ENCODE measurements at places on chromosomes 6 and 20. TPM values are rescaled to one million over a fixed set of nuclear protein-coding genes. Genes with fewer than 3 reads are reported as not detected.

GPX5 gene
- total RNA-seq: not detected

DNA sequence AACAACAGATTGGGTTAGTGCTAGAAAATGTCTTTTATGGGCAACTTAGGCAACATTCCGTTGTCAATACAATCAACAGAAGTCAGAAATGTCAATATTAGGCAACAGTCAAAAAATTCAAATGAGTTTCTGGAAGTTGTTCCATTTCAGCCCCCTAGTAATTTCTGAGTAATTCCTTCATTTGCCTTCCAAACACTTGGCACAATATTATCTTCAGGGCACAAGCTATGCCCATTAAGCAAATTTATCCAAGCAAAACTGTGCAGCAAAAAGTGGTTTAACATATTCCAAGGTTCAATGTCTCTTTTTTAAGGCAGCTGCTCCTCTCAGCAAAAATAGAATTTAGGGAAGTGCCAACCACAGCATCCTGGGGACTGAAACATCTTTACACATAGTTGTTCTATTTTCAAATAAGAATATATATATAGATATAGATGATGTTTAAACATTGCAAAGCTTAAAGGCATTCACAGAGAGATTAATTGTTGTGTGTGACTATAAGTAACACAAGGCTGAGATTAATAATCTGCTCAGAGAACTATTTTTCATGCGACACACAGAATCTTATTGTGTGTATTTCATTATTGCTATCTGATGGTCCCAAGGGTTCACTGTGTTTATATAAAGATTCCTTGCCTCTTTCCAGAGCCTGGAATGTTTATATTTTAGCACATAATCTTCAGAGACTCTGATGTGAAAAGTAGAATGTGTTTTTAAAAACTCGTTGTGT is 75.2 kb upstream of the ADTRP start:
- DNase-seq: no peak
- peaks cover 12% of the 10 kb centered on the region for H3K4me1 ChIP-seq
- H3K27me3 ChIP-seq: no peaks in the 10 kb centered on the region
- H3K4me3 ChIP-seq: no peak overlapping the region
- no peak overlapping the region for H3K27ac ChIP-seq

MAFB gene
- 0.39 TPM for total RNA-seq

DNA sequence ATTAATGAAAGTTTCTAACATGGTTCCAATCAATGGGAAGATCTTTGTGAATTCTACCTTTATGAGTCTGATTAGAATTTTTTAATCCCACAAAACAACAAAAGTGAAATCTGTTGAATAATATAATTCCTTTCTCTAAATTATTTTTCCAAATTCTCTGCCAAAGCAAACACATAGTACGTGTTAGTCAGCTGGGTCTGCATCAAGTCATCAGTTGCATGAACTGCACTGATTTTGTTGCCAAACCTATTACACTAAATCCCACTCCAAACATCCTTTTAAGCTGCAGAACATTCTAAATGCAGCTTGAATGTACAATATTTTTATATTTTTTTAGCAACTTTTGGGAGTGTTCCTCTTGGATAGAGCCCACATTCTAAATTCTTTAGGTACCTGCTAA is 199.0 kb upstream of the HSF2 start:
- H3K27ac ChIP-seq: no peak overlapping the region
- no peaks in the 10 kb centered on the region for H3K27me3 ChIP-seq
- no peaks in the 10 kb centered on the region for H3K4me1 ChIP-seq
- no peak for DNase-seq

DNA sequence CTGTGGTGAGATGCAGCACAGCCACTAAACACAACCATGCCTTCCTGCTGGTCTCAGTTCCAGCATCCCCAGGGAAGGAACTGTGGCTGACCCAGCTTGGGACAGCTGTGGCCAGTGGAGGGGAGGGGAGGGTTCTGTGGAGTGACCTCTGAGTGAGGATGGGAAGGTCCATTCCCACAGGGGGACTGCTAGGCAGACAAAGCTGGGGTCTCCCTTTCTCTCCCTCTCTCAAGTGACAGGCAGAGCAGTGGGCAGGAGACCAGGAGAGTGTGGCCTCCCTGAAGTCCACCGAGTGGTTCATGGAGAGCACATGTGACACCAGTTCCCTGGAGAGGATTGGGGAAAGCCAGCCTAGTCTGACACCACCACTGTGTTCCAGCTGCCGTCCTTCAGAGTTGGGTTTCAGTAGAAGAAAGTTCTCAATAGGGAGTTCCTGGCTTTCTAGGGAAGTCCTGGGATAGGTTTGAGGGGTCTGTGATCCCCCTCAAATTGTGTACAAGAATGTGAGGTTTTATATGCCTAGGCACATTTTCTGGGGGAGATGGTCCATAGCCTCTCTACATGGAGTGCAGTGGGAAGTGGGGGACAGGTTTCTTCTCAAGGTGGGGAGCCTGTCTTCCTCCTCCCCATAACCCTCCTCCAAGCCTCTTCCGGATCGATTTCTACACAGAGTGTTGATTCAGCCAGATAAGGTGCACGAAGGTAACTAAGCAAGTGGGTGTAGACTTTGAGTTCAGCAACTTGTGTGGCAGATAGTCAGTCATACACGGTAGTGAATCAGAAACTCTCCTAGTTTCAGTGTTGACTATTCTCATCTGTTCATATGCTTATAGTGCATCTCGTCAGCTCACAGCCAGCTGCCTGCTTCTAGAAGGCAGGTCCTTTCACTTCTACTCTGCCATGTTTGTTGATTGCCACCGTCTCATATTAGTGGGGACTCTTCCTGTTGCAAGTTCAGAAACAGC is 18.9 kb downstream of the MANBAL start:
- DNase-seq: peak; percentile 28
- no peaks in the 10 kb centered on the region for H3K27me3 ChIP-seq
- H3K4me1 ChIP-seq: peaks cover 12% of the 10 kb centered on the region
- peaks cover 5% of the 10 kb centered on the region for H3K36me3 ChIP-seq
- H3K4me3 ChIP-seq: no peak overlapping the region
- peak overlapping the region; percentile 82 for H3K27ac ChIP-seq

DNA sequence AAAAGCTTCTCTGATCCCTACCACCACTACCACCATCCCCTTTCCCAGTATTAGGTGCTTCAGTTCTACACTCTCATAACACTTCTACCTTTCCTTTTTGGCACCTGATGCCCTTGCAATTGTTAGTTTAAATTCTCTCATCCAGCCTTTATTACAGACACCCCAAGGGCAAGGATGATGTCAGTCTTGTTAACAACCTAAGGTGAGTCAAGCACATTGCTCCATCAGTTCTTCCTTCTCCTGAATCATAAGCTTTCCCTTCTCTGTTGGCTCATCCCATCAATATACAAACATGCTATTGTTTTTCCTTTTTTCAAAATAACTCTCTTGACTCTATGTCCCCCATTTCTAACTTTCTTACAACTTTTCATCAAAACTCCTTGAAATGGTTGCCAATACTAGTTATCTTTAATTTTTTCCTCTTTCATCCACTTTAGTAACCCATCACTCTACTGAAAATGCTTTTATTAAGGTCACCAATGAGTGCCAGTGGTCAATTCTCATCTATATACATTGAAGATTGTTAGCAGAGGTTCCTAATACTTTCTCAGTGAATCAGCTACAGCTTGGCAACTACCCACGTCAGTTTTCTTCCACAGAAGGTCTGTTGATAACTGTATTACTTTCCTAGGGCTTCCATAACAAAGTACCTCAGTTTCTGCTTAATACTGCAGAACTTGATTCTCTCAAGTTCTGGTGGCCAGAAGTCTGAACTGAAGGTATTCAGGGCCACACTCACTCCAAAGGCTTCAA is 97.1 kb upstream of the FLRT3 start:
- no peak overlapping the region for H3K4me3 ChIP-seq
- no peaks in the 10 kb centered on the region for H3K27me3 ChIP-seq
- DNase-seq: no peak
- no peaks in the 10 kb centered on the region for H3K4me1 ChIP-seq
- H3K27ac ChIP-seq: no peak overlapping the region
- H3K36me3 ChIP-seq: no peaks in the 10 kb centered on the region

DNA sequence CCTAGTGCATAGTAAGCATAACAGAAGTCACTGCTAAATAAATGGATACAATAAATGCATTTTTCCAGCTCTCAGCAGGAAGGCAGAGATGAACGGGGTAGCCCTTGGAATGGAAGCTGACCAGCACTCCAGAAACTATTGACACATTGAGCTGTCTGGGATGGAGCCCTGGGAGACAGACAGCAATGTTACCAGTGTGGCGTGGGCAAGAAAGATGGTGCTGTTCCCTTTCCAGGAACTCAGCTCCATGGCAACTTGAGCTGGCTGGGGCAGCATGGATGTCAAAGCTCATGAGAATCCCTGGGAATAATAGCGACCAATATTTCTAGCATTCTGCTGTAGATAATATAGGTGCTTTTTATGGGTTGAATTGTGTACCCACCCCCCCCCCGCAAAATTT is 104.3 kb upstream of the PTPRT start:
- no peak for DNase-seq
- H3K4me3 ChIP-seq: no peak overlapping the region
- no peaks in the 10 kb centered on the region for H3K4me1 ChIP-seq
- peaks cover 19% of the 10 kb centered on the region for H3K27me3 ChIP-seq
- peaks cover 3% of the 10 kb centered on the region for H3K36me3 ChIP-seq

PRR18 gene
- not detected for total RNA-seq
